Stimulated activated CD4-positive, alpha-beta T cell treated with anti-CD3 and anti-CD28 coated beads, Interleukin-15, amount 100 ng/mL, for 24 hours (primary cell): ENCODE measurements at places on chromosomes 3 and 15.
A peak's percentile ranks its signal among the peaks of the same experiment; 100 is the strongest.

GRCh38 chr3:32224016-32224516, 14.4 kb upstream of the CMTM8 start:
- DNase-seq: no peak

DNA sequence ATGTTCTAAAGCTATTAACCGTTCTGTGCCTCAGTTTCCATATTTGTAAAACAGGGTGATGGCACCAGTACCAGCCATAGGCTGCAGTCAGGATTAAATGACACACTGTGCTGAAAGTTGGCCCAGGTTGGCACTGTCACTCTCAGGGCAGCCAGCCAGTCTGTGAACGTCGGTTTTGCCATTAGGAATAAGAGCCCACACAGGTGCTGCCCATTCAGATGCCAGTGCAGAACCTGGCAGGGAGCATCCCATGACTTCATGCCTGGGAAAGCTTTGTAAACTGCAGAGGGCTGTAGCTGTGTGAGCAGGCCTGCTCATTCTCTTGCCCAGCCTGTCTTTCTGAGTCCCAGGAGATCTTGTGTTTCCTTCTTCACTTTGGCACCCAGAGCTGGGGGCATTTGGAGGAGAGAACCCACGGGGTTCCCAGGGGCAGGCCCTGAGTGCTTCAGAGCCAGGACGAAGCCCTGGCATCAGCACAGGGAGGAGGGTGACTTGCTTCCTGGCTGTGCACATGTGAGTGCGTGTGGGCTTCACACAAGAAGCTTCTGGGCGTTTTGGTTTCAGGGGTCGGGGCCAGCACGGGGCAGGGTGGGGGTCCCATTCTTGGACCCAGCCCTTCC, 46.9 kb downstream of the ZNF710 start:
- no peak for DNase-seq

- no peak for DNase-seq
These were observed 4.8 kb downstream of the SCG5 start for GRCh38 chr15:32646291-32646690.

GRCh38 chr3:54344601-54345231, 222.4 kb downstream of the CACNA2D3 start:
- no peak for DNase-seq

GRCh38 chr15:100922192-100923040, 3.3 kb downstream of the LRRK1 start:
- no peak for DNase-seq

DNA sequence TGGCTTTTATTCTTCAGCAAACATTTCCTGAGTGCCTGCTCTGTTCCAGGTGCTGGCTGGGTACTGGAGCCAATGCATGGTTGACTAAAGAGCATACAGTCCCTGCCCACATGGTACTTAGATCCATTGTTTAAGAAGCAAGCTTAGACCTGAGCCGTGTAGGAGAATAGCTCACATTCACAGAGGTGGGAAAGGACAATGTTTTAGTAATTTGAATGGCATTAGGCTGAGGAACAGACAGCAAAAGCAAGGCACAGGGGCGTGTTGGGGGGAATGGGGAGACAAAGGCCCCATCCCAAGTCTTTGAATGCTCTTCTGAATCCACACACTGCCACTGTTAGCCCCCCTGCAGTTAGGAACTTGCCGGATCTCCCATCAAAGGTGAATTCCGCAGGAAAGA, 388.2 kb upstream of the RGMA start:
- no peak for DNase-seq

DNA sequence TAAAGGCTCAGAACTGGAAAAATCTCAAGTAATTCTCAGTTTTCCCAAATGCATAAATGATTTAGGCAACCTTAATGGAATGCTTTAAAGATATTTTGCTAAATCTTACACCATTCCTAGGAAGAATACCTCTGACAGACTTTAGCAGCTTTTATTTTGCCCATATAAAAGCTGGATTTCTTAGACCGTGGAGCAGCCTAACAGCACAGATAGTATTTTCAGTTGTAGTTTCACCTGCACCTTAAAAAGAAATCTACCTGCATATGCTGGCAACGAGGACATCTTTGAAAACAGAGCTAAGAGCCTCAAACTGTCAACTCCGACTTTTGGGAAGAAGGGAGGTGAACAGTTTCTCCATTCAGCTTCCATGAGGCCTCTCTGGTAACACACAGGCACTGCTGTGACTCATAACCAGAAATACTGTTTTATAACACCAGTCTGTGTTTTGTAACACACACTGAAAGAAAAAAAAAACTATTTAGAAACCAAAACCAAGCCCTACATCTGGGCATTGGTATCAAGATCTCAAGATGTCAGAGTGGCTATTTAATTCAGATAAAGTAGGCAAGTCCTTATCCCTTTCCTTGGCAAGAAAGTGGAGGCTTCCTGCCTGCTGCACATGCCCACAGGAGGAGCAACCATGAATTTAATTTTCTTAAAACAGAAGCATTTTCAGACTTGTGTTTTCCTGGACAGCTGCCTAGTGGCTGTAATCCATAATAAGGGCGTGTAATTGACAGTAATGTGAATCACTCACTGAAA, 181.5 kb upstream of the ICE2 start:
- no peak for DNase-seq

DNA sequence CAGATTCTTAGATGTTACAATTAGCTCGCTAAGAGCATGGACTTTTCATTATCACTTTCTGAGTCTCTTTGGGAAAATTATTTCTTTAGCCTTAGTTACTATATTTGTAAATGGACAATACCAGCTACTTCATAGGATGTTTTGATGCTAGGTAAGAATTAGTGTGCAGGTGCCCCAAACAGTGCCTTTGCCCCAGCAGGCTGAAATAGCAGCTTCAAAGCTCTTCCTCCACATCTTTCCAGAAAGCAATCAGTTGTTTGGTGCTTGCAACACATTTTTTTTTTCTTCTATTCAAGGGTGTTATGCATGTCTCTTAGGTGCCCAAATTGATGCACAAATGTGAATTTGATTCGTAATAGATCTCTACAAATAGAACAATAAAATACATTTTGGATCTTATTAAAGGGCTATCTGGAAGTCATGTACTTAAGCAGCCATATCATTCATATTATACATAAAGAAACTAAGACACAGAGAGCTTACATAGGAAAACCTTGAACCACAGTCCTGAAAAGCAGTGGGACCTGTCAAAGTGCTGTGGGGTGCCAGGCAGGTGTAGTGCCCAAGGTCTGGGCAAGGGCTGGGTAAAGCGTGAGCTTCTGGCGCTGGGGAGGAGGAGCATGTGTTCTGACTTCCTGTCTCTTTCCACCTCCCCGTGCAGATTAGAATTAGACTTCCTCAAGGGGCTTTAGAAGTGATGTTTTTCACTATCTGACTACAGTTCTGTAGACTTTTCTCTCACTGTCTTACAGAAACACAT, 62.9 kb downstream of the FNDC3B start:
- peak; percentile 39 for DNase-seq

GRCh38 chr3:69210068-69210730, 87.8 kb upstream of the LMOD3 start:
- DNase-seq: no peak

- DNase-seq: no peak
These were observed 534.3 kb downstream of the ROBO1 start for GRCh38 chr3:79233431-79234060.

DNA sequence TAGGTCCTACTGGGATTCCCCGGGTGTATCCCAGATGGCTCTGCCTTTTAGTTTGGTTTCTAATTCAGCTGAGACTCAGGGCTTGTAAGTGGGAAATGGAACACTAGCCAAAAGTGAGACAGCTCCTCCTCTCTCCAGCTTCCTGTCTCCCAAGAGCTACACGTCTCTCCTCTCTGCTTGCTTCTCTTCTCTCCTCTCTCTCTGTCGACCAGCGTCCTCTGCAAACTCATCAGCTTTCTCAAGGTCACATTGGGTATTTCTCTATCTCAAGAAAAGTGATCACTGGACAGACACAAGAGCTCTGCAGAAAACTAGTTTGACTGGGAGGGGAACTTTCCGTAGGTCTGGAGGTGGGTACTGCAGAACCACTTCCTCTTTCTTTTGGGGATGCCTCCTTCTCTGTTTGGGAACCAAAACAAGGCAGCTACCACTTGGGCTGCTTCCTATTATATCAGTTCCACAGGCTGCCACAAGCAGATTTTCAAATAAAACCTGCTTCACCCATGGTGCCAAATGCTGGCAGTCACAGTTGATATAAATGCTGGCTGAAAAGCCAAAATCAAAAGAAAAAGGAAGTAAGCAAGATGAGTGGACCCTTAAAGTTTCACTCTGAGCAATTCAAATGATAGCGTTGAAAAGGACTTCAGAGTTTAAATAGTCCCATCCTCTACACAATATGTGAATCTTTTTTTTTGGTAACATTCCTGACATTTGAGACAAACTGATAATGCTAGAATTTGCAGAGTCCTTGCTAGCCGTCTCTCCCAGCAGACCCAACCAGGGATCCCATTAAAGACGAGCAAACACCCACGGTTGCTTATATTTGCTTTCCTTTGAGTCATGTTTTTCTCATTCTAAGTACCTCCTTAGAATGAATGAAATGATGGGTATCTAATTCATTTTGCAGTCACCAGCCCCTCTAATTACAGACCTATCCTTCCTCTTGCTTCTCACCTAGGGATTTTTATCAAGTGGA, 7.2 kb upstream of the DYNC1LI1 start:
- DNase-seq: peak; percentile 5

GRCh38 chr3:184377374-184377773, 633 bp downstream of the THPO start:
- no peak for DNase-seq

- no peak for DNase-seq
These were observed 35.2 kb downstream of the EID1 start for GRCh38 chr15:48913141-48913540.

DNA sequence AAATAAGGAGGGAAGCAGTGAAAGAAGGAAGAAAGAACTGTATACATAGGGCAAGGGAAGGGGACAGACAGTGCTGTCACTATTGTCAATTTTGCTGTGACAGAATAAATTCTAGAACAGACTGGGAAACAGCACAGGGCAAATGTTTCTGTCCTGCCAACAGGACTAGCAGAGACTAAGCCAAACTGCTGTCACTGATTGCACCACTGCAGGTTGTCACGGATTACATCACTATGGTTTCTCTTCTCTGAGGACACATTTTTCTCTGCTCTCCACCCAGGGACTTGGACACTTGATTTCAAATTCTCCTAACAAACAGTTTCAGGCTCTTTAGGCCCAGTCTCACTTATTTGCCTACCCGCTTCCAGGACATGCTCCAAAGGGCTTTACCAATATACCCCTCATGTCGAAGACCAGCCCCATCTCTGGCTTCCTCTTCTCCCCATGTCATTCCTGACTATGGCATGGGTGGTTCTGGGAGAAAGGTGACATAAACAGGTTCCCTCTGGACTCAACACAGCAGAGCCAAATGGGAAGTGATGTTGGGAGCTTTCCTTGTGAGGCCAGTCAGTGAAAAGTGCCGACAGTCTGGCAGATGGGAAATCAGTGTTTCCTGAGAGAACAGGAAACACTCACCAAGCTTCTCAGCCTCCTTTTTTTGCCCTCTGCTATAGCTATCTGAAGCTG, 70.2 kb upstream of the ST3GAL6 start:
- no peak for DNase-seq

DNA sequence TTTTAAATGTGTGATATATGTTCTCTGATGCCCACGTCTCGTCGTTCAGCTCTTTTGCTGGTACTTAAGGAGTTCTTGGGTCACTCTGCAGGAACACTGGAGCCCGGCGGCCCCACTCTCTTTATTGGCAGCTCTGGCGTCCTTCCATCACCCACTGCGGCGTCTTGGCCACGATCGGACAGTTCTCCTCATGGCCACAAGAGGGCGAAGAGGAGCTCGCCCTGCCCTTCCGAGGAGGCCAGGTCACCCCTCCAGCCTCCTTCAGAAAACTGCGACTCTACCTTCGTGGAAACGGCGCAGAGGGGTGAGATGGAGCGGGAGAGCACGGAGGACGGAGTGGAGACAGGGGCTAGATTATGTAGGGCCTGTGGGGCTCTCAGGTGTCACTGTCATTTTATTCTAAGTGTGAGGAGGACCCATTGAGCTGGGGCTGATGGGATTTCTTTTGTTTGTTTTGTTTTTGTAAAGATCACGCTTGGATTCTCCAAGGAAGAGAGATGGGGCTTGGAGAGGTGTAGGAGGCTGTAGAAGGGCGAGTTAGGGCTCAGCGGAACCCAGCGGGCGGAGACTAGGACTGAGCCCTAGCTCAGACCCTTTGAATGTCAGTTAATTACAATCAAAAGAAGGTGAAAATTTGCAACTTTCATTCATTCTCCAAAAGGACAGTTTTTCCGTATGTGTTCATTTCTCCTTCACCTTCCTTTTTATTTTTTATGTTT, 28.0 kb upstream of the GABRA5 start:
- peak; percentile 22 for DNase-seq
